Right cardiac atrium (tissue), 5 donors: ENCODE measurements at places on chromosomes 11 and 22. TPM values are rescaled to one million over a fixed set of nuclear protein-coding genes. Genes with fewer than 3 reads are reported as not detected.

DNA sequence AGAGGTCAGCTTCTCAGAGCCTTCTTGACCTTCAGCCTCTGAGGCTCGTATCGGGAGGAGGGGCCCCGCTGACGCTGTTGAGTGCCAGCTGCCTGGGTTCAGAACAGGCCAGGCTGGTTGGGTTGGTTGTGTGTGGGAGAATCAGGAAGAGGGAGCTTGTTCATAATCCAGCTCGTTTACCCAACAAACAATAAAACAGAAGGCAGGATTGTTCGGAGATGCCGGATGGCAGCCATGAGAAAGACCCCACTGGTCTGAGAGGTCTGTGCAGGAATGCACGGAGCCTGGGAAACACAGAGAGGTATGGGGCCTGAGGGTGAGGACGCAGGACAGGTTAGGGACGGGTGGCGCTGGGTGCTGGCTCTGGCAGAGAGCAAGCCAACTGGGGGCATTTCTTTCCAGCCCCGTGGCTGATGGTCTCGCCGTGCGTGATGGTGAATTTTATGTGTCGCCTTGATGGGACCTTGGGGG lies 31.6 kb upstream of the SHANK2 start:
- no peak for DNase-seq

GRCh38 chr11:91173701-91174100 lies 950.9 kb upstream of the CHORDC1 start:
- DNase-seq = no peak

DNA sequence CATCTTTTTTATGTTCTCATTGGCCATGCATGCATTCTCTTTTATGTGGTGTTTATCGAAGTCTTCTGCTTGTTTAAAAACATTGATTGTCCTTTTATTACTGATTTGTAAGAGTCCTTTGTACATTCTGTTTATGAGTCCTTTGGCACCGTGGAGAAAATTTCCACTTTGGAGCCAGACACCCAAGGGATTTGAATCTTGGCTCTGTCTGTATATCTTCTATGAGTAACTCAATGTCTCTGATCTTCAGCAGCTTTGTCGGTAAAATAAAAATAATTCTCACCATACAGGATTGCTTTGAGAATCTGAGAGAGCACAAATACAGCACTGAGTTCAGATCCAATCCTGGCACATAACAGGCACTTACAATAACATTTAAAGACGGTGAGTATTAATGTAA lies 12.8 kb upstream of the SORL1 start:
- no peak for DNase-seq

The GLB1L2 gene
- total RNA-seq = 1.6 TPM

DNA sequence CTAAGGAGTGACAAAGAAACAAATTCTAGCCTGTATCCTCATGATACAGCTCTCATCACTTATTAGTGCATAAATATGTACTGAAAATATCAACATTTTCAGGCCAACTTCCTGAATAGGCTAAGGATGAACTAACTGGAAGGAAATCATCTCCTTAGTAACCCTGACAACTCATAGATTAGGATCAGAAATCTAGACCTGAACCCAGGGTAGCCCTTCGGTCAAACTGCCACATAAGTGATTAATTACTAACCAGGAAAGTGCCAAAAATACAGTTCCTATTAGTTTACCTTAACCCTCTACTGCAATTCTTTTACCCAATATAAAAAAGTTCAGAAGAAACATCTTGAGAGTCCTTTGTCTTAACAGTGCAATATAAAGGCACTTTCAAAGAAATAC lies 40.0 kb downstream of the AMBRA1 start:
- DNase-seq = no peak

GRCh38 chr11:111604392-111605009 lies 2.3 kb downstream of the SIK2 start:
- DNase-seq = no peak

The MYOD1 gene
- total RNA-seq = not detected

GRCh38 chr11:117823294-117823945 lies 1.1 kb downstream of the FXYD2 start:
- DNase-seq = peak; percentile 78

- DNase-seq = peak; percentile 68
Observed at GRCh38 chr11:1852877-1853276, at the start of gene LSP1. Gene LSP1 (plus strand): TSS chr11:1853084. CDS start chr11:1853145, 61 bp downstream.

The TEX54 gene
- not detected for total RNA-seq

- DNase-seq = no peak
Observed at GRCh38 chr11:78217650-78218541, 29.2 kb downstream of the USP35 start.

DNA sequence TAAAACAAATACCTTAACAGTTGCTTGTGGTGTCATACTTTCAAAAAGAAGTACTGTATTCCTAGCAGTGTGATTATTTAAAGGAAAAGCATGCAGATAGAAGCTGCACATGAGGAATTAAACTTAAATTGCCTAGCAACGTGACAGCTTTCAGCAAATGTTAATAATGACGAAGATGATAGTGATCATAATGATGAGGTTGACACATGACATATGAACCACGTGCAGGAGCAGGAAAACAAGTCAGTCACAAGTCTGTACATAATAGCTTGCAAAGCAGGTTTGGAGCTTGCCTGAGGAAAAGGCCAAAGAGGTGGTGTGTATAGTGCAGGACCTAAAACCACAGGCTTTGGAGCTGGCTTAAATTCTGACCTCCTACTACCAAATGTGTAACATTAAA lies 30.6 kb upstream of the PIK3C2A start:
- DNase-seq = no peak
